ENCODE measurements at places on chromosomes 11 and 22. TPM values are rescaled to one million over a fixed set of nuclear protein-coding genes. Genes with fewer than 3 reads are reported as not detected.

GRCh38 chr22:22458896-22459588, 49.5 kb downstream of the ZNF280B start:
- no peak overlapping the region for H3K27ac ChIP-seq
- no peaks in the 10 kb centered on the region for H3K4me1 ChIP-seq
- H3K4me3 ChIP-seq: no peak overlapping the region
- DNase-seq: no peak

DNA sequence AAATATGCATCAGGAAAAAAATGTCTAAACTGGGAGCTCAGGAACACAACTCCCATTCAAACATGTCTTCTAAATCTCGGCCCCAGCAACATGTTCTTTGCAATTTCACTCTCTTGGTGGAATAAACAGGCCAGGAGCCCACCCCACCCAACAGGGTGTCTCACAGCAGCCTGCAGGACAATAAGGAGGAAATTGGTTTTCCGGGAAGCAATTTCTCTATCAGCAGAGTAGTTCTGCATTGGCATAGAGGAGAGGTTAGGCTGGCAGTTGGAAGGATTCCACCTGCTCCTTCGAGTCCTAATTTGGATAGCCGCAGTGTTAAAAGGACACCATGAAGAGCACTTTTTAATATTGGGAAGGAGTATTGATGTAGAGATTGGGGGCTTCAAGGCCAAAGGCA, 55.9 kb upstream of the BARX2 start:
- H3K4me3 ChIP-seq: no peak overlapping the region
- H3K4me1 ChIP-seq: peaks cover 3% of the 10 kb centered on the region
- DNase-seq: no peak
- no peaks in the 10 kb centered on the region for H3K36me3 ChIP-seq
- H3K27ac ChIP-seq: no peak overlapping the region

GRCh38 chr11:111632516-111633220, 30.4 kb downstream of the SIK2 start:
- no peak for DNase-seq
- no peaks in the 10 kb centered on the region for H3K27me3 ChIP-seq
- peaks cover 22% of the 10 kb centered on the region for H3K36me3 ChIP-seq
- peaks cover 29% of the 10 kb centered on the region for H3K4me1 ChIP-seq
- H3K27ac ChIP-seq: no peak overlapping the region

DNA sequence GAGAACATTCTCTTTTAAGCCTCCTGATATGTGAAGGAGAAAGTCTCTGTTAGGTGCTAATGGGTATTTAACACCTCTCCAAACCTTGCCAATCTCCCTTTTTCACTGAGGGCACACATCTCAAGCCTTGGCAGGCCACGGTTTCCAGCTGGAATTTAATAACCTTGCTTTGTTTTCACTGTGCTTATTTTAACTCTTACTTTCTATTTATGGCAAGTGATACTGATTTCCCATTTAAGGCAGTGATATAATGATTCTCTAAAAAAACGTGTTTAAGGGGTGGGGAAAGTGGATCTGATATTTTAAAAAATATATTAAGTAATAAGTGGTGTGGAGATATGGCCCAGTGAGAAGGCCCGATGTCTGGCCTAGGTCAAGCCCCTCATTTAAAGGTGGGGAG, 1.1 kb upstream of the RASD2 start:
- peaks cover 5% of the 10 kb centered on the region for H3K4me1 ChIP-seq
- H3K36me3 ChIP-seq: no peaks in the 10 kb centered on the region
- DNase-seq: no peak
- peaks cover 41% of the 10 kb centered on the region for H3K27me3 ChIP-seq
- no peak overlapping the region for H3K4me3 ChIP-seq

DNA sequence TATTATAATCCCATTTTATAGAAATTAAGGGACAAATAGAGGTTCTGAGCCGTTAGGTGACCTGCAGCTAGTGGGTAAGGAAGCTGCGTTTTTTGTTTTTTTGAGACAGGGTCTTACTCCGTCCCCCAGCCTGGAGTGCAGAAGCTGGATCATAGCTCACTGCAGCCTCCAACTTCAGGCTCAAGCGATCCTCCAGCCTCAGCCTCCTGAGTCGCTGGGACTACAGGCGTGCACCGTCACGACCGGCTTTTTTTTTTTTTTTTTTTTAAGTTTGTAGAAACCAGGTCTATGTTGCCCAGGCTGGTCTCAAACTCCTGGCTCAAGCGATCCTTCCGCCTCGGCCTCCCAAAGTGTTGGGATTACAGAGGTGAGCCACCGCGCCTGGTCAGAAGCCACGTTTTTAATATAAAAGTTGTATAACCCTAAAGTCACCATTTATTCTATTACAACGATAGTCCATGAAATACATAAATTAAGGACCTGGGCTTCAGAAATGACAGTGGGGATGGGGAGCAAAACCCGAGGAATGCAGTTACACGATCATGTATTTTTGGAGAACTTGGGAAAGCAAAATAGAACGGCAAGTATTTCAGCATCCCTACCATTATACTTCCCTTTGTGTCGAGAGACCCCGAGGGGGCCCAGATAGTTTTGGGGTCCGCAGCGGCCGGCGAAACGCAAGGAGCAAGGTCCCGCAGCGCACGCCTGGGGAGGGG, 638 bp downstream of the SAAL1 start:
- H3K36me3 ChIP-seq: peaks cover 16% of the 10 kb centered on the region

- no peak overlapping the region for H3K4me3 ChIP-seq
- DNase-seq: peak; percentile 23
- peaks cover 49% of the 10 kb centered on the region for H3K27me3 ChIP-seq
- no peaks in the 10 kb centered on the region for H3K36me3 ChIP-seq
These were observed 100.5 kb downstream of the WT1 start for GRCh38 chr11:32334822-32335221.

GRCh38 chr11:95715777-95716241, 73.8 kb downstream of the FAM76B start:
- peaks cover 28% of the 10 kb centered on the region for H3K4me1 ChIP-seq
- peaks cover 8% of the 10 kb centered on the region for H3K27me3 ChIP-seq
- no peak overlapping the region for H3K4me3 ChIP-seq

UQCC3 gene
- total RNA-seq: 7.9 TPM

Data from activated CD4-positive, alpha-beta memory T cell treated with anti-CD3 and anti-CD28 coated beads, Interleukin-2, amount 10 ng/mL, durations not matched to agents 7 days and 5 days (primary cell).